Stimulated activated CD8-positive, alpha-beta memory T cell treated with anti-CD3 and anti-CD28 coated beads, Interleukin-4, amount 100 ng/mL, for 24 hours (primary cell): ENCODE measurements at places on chromosomes 7 and 10.

- no peak for DNase-seq
Observed at GRCh38 chr10:70962686-70963085, 74.3 kb upstream of the PCBD1 start.

- DNase-seq, result no peak
Observed at GRCh38 chr10:25683344-25683743, 250.7 kb upstream of the MYO3A start.

DNA sequence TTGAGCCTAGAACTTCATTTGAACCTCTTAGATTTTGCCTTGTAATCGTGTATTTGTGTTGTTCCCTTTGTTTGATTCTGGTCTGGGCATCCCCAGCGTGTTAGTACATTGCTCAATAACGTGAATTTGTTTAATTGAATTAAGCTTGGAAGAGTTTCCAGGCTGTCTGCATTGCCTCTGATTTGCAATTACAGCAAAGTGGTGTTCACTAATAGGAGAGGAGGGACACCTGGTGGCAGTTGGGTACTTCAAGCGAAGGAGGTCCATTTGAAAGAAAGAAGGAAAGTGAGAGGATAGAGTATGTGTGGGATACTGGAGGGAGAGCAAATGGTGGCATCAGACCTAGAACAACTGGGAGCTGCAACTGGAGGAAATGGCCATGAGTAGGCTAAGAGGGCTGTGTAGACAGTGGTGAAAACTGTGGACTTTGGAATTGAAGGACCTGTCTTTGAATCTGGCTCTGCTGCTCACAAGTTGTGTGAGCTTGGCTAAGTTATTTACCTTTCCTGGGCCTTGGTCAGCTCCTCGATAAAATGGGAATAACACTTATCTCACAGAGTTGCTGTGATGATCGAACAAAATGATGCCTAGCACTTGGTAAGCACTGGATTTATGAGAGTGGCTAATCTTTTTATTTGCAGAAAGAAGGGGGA is 15.1 kb downstream of the LSMEM1 start:
- peak; percentile 11 for DNase-seq

GRCh38 chr7:120464104-120464503 is 191.1 kb downstream of the KCND2 start:
- DNase-seq, result no peak

DNA sequence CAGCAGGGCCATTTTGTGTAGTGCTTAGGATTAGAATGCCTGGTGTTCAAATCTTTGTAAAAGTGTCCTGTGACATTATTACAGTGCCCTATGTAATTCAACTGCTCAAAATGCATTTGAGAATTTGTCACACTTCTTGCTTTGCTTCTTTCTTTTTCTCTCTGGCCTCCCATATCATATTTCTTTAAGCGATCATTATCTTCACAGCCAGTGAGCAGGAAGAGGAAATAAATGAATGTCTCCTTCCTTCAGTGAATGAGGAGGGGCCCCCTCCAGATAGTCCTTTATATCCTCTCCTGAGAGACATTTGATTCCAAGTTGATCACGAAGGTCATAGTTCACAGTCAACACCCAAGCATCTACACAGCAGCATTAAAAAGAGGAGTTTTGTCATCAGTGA is 425.1 kb upstream of the NPVF start:
- no peak for DNase-seq

GRCh38 chr10:43221419-43222209 is 45.3 kb downstream of the RASGEF1A start:
- DNase-seq, result no peak

- DNase-seq, result no peak
Observed at GRCh38 chr7:47407136-47407535, 174.8 kb downstream of the TNS3 start.

DNA sequence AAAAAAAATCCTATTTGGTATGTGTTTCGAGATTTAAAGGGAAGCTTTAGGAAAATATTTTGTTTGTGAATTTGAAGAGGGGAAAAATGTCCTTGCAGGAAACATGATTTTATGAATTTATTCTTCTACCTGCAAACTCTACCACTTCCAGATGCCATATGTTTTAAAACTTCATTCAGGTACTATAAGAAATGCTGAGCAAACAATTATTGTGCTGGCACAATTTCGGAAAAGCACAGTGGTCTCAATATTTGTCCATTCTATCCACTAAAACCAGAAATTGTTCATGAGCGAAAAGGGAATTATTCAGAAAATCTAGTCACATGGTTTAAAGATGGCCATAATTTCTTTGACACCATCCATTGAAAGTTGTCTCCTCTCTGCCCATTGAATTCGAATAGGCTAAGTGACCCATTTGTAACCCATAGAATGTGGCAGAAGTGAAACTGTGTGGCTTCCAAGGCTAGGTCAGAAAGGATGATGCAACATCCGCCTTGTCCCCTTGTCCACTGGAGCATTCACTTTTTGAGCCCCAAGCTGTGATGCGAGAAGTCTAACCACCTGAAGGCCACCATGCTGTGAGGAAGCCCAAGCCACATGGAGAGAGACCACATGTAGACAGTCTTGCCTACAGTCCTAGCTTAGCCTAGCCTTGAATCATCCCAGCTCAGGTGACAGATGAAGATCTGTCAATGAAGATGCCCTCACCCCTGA is 189.8 kb upstream of the PRKCQ start:
- no peak for DNase-seq

DNA sequence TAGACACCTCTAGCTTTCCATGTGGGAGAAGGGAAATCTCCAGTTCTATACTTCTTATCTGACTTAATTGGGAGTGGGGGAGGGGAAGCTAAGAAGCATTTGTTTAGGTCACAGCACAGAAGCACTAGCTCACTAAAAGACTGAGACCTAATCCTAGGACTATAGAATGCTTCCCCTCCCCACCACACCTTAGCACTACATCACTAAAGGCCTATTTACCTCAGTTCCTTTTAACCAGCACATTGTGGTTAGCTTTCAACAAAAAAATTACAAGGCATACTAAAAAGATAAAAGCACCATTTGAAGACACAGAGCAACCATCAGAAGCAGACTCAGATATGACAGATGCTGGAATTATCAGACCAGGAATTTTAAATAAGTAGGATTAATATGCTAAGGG is 53.8 kb upstream of the ADRA2A start:
- no peak for DNase-seq
